ENCODE measurements at places on chromosomes 4 and X. TPM values are rescaled to one million over a fixed set of nuclear protein-coding genes. Genes with fewer than 3 reads are reported as not detected.

Gene POU3F4
- not detected for total RNA-seq

Gene MTNR1A
- total RNA-seq: not detected

Gene PARM1
- not detected for total RNA-seq

GRCh38 chr4:167966143-167966542 is 126.2 kb upstream of the ANXA10 start:
- H3K27me3 ChIP-seq: no peaks in the 10 kb centered on the region
- no peaks in the 10 kb centered on the region for H3K36me3 ChIP-seq
- H3K27ac ChIP-seq: no peak overlapping the region
- DNase-seq: no peak

GRCh38 chr4:41303372-41304118 is 46.8 kb downstream of the UCHL1 start:
- H3K27me3 ChIP-seq: peaks cover 5% of the 10 kb centered on the region
- H3K36me3 ChIP-seq: no peaks in the 10 kb centered on the region
- no peak overlapping the region for H3K27ac ChIP-seq

- peaks cover 17% of the 10 kb centered on the region for H3K36me3 ChIP-seq
- peaks cover 31% of the 10 kb centered on the region for H3K4me1 ChIP-seq
- no peak overlapping the region for H3K4me3 ChIP-seq
Measured at GRCh38 chr4:1887052-1887451, 15.9 kb downstream of the NSD2 start.

DNA sequence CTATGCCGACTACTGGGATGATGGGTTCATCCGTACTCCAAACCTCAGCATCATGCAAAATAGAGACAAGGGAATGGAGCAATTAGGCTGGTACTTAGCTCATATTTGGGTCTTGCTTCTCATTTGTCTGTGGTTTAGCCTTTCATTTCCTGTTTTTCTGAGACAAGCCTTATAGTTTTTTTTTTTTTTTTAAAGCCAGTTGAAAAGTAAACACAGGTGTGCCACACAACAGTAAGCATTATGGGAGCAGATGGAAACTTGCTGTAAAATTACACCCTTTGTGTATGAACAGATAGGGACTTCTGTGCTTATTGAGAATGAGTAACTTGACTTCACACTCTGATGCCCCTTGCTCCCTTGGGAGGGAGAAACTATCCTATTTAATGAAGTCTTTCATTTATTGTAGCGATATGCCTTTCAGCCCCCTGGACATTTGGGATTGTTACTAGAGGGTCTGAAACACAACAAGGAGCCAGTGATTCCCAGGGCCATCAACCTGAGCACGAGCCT is 13.7 kb downstream of the RASSF6 start:
- H3K27ac ChIP-seq: no peak overlapping the region
- DNase-seq: no peak
- no peaks in the 10 kb centered on the region for H3K4me1 ChIP-seq
- H3K36me3 ChIP-seq: no peaks in the 10 kb centered on the region
- peaks cover 12% of the 10 kb centered on the region for H3K27me3 ChIP-seq
- H3K4me3 ChIP-seq: no peak overlapping the region

- H3K27me3 ChIP-seq: no peaks in the 10 kb centered on the region
- peaks cover 8% of the 10 kb centered on the region for H3K36me3 ChIP-seq
- H3K27ac ChIP-seq: peak overlapping the region; percentile 63
Measured at GRCh38 chrX:56798339-56798711, 69.3 kb downstream of the NBDY start.

All from activated naive CD8-positive, alpha-beta T cell treated with anti-CD3 and anti-CD28 coated beads, Interleukin-2, amount 10 ng/mL, durations not matched to agents 7 days and 5 days (primary cell).